ENCODE measurements at places on chromosomes 6 and 20.
A peak's percentile ranks its signal among the peaks of the same experiment; 100 is the strongest.

DNA sequence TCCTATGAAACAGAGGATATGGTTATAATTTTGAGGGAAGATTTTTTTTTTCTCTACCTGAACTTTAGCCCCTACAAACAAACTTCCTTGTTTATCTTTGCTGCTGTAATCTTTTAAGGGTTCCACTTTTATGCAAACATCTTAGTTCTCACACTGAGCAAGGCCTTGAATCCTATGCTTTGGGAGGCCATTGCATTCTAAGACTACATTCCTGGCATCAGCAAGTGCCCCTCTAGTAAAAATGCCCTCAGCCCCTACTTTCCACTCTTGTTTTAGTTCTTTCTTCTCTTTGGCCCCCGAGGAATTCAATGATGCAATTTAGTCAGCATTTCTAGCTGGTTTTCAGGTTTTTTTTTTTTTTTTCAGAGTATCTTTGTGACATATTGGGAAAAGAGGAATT, 8.1 kb upstream of the AHI1 start:
- no peak for DNase-seq

GRCh38 chr6:138818496-138819194, 22.8 kb downstream of the ECT2L start:
- DNase-seq: no peak

- DNase-seq: no peak
Observed at GRCh38 chr20:38723017-38723847, 1.1 kb upstream of the SLC32A1 start.

DNA sequence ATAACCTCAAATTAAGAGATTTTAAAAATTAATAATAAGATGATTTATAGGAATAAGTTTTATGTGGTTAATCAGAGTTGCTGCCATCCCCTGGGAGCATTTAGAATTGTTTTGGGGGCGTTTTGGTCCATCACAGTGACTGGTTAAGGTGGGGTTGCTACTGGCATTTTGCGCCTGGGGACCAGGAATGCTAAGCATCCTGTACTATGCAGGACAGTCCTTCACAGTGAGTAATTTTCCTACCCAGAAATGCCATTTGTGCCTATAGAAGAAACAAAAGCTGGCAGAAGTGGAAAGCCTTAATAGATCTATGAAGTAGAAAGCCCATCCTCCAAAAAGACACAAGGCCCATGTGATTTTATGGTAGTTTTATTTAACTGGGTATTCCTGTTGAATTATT, 118.0 kb downstream of the ANKS1A start:
- DNase-seq: no peak

DNA sequence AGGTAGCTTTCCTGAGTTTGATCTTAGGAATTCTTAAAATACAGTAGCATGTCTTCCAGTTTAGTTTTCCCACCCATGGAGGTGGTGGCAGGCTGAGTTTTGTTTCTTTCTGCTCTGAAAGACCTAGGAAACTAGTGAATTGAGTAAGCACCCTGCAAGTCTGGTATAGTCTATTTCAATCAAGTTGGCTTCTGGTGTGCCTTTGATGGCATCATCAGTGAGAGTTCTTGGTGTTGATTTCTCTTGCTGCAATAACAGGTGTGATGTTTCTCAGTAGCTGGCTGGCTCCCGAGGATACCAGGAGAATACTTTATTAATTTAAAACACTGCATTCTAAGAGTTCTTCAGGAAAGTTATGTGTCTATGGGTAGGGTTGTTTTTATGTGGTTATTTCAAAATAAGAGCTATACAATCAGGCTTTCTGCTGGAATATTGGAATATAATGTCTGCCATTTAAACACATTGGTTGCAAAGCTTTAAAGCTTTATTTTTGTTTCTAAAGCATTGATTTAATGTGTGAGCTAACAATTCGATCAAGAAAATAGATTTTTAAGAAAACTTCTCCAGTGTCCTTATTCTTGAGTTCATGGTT, 19.0 kb downstream of the VAPB start:
- no peak for DNase-seq

- DNase-seq: no peak
Observed at GRCh38 chr20:63121246-63121645, 94.7 kb downstream of the YTHDF1 start.

- no peak for DNase-seq
Observed at GRCh38 chr6:94213226-94213625, 793.9 kb upstream of the EPHA7 start.

GRCh38 chr6:71333697-71334096, 45.1 kb downstream of the OGFRL1 start:
- DNase-seq: peak; percentile 64

GRCh38 chr6:148398244-148398643, 55.6 kb downstream of the SASH1 start:
- DNase-seq: no peak

DNA sequence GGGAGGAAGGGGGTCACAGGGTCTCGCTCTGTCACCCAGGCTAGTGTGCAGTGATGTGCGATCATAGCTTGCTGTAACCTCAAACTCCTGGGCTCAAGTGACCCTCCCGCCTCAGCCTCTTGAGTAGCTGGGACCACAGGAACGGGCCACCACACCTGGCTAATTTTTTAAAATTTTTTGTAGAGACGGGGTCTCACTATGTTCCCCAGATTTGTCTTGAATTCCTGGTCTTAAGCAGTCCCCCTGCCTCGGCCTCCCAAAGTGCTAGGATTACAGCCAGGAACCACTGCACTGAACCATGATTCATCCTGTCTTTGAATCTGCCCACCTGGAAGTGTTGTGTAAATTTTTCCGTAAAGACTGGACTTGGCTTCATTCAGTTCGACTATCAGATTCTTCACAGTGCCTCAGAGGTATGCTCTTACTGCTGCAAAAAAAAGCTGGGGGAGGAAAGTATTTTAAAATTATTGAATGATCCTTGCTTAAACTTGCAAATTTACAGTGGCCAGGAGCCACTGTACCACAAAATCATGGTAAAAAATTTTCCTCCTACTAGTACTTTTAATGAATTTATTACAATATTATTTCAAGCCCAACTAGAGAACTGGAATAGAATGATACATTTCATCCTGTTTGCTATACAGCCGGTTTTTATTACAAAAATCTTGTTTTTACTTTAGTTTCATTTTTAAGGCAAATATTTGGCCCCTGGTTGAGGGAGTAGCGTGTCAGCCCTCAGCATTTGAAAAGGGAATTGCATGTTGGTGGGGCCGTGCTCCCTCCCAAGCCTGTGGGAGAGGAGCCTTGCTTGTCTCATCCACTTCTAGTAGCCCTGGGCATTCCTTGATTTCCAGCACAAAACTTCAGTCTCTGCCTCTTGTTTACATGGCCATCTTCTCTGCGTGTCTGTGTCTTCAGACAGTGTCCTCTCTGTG, 202.5 kb upstream of the SGK1 start:
- DNase-seq: no peak

DNA sequence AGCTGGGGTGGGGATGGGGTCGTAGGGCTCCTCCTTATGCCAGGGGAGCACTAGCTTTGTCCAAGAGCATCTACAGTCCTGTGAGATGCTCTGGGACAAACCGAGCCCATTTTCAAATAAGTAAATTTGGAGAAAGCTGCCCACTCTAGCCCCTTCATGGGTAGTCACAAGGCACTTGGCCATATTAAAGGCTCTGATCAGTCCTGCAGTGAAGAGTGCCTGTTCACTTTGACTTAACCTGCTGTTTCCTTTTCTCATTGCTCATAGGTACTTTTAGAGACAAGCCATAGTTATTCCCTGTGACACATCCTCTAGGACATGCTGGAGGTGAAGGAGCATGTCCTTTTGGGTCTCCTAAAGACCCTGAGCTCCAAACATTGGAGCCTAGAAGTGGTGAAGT, 38.4 kb downstream of the FAM110A start:
- no peak for DNase-seq

DNA sequence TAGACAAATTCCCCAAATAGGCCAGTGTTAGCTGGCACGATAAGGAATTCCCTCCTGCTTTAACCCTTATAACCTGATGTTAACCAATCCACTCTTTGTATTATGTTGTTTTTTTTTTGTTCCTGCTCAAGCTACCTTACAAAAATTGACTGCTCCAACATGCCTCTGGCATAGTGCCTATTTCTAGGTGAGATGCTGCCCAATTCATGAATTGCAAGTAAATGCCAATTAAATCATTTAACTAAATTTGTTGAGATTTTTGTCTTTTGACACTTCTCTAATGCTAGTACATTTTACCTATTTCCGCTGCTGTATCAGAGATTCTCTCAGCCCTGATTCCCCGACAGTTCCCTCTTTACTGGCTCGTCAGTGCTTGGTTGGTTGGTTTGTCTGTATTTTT, 66.5 kb downstream of the HECA start:
- DNase-seq: no peak

GRCh38 chr20:63132715-63133471, 83.0 kb downstream of the YTHDF1 start:
- no peak for DNase-seq

DNA sequence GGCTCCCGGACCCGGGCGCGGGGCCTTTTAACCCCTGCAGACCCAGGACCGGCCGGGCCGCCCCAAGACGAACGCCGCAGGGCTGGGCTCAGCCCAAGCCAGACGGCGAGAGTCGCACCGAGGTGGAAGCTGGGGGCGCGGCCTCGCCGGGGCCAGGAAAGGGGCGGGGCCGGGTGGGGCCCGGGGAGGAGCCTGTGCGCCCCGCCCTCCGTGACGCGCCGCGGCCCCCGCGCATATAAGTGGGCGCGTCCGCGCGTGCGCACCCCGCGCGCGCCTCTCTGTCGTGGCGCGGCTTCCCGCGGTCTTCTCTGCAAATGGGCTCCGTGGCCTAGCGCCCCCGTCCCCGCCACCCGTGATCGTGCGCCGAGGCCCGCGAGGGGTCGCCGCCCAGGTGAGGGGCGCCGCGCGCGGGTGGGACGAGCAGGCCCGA, at the start of gene PPDPF:
TSS of gene PPDPF (plus strand) at position 262 of the 430 bp plus-strand sequence. CDS start 544 bp downstream, outside the sequence.
- peak; percentile 70 for DNase-seq

DNA sequence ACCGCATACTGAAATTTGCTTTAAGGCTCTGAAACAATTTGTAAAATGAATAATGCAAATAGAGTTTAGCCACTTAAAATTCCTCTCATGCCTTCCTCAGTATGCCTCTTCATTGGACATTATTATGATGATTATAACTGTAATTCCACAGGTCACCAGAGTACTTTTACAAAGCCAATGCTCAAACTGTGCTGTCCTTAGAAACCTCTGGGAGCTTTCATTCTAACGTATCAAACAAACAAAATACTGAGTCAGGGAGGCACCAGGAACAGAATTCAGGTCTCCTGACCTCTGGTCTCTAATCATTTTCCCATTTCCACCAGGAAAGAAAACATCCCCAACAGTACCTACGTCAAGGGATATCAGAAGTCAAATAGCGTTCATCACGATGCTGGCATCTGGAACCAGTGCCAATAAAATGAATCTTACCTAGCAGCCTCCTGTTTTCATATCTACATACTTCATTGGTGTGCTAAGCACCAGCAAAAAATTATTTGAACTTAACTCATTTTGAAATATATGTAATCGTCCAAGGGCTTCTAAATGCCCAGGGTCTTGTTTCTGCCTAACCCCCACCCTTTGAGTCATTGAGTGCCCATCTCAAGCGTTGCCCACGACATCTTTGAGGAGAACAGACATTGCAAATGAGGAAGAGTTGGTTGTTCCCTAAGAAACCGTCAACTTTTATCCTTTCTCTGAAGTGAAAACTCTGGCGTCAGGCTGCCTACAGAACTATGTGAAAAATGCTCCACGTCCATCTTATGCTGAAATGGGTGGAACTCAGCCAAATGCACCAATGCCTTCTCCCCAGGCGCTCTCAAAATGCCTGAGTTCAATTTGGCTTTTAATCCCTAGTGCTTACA, 37.9 kb downstream of the NEDD9 start:
- DNase-seq: no peak

Measured in Caki2 (cell line).